Fibroblast of lung (primary cell): ENCODE measurements at places on chromosomes 5 and 9. TPM values are rescaled to one million over a fixed set of nuclear protein-coding genes. Genes with fewer than 3 reads are reported as not detected.

- no peaks in the 10 kb centered on the region for H3K27me3 ChIP-seq
- no peak overlapping the region for H3K4me3 ChIP-seq
- H3K27ac ChIP-seq, result no peak overlapping the region
- peak; percentile 28 for DNase-seq
These were observed 281.1 kb downstream of the FER start for GRCh38 chr5:109028608-109029299.

GRCh38 chr9:8955315-8955714 lies 1155.7 kb upstream of the DMAC1 start:
- no peak for DNase-seq
- H3K4me1 ChIP-seq, result no peaks in the 10 kb centered on the region
- H3K27me3 ChIP-seq, result no peaks in the 10 kb centered on the region

DNA sequence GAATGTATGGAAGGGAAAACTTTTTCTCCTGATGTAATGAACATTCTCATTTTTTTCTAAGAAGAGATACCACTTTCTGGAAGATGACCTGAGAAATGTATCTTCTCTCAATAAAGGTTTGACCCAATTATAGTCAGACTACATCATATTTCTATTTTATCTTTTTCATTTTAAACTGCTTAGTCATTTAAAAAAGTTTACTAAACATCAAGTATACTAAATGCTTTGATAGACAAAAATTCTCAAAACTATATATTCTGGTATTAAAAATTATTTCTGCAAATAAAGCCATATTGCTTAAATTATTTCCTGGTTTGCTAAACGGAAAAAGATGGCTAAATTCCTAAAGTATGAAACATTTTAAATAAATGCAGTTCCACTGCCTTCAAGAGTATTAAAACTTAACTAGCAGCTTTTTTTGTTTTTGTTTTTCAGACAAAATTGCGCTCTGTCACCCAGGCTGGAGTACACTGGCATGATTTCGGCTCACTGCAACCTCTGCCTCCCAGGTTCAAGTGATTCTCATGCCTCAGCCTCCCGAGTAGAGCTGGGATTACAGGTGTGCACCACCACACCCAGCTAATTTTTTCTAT lies 37.1 kb downstream of the FBXW11 start:
- H3K4me3 ChIP-seq, result no peak overlapping the region
- H3K36me3 ChIP-seq, result no peaks in the 10 kb centered on the region
- H3K27me3 ChIP-seq, result no peaks in the 10 kb centered on the region
- H3K4me1 ChIP-seq, result peaks cover 2% of the 10 kb centered on the region
- no peak overlapping the region for H3K27ac ChIP-seq

DNA sequence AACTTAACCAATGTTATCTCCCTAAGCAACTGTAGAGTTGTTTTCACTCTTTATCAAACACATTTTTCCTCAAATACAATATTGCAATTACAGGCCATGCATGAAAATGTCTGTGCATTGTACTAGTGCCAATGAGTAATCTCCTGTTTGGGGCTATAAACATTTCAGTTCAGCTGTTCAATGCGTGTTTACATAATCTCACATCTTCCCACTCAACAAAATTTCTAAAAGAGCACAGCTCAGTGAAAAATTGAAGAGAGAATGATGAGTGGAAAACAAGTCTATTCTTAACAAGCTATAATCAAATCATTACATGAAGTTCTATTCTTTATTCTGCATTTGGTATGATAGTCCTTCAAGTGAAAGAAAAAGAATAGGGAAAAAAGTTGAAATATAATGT lies 780.5 kb upstream of the CDH9 start:
- no peak for DNase-seq
- H3K27me3 ChIP-seq, result no peaks in the 10 kb centered on the region
- no peaks in the 10 kb centered on the region for H3K36me3 ChIP-seq
- no peaks in the 10 kb centered on the region for H3K4me1 ChIP-seq
- H3K4me3 ChIP-seq, result no peak overlapping the region

GRCh38 chr9:137972355-137972987 lies 94.9 kb downstream of the CACNA1B start:
- no peak overlapping the region for H3K4me3 ChIP-seq
- no peak overlapping the region for H3K27ac ChIP-seq
- no peaks in the 10 kb centered on the region for H3K36me3 ChIP-seq
- DNase-seq, result no peak
- no peaks in the 10 kb centered on the region for H3K27me3 ChIP-seq

- peak overlapping the region; percentile 81 for H3K27ac ChIP-seq
- peaks cover 3% of the 10 kb centered on the region for H3K36me3 ChIP-seq
- H3K27me3 ChIP-seq, result no peaks in the 10 kb centered on the region
- no peak overlapping the region for H3K4me3 ChIP-seq
- peak; percentile 56 for DNase-seq
- H3K4me1 ChIP-seq, result peaks cover 19% of the 10 kb centered on the region
These were observed 290.6 kb downstream of the AOPEP start for GRCh38 chr9:95017062-95017461.

DNA sequence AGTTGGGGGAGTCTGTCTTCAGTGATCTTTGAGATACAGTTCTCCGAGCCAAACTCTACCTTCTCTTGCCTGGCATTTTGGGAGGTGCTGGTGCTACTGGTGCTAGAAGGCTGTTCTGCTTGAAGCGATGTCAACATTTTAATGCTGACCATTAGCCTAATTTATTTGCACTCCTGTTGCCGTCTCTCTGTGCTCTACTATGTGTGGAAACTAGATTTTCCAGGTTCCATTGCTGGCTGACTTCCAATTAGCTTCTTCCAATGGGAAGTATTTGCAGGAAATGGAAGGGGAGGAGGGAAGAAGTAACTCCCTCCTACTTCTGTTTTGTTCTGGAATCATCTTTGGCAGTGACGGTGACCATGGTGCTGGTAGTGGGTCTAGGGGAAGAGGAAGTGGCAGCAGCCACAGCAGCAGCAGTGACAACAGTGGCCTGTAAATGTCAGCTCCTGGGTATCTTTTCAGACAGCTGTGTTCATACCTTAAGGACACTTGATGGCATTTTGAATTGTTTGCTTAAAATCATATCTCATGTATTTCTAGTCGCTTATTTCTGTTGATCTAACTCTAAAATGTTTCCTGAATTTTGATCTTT lies 7.9 kb downstream of the TXNDC8 start:
- DNase-seq, result no peak
- no peaks in the 10 kb centered on the region for H3K36me3 ChIP-seq
- H3K4me3 ChIP-seq, result no peak overlapping the region
- no peak overlapping the region for H3K27ac ChIP-seq
- no peaks in the 10 kb centered on the region for H3K4me1 ChIP-seq

GRCh38 chr5:88683506-88684135 lies 199.4 kb downstream of the MEF2C start:
- no peaks in the 10 kb centered on the region for H3K36me3 ChIP-seq
- no peak for DNase-seq
- H3K27ac ChIP-seq, result no peak overlapping the region
- H3K27me3 ChIP-seq, result peaks cover 85% of the 10 kb centered on the region

DNA sequence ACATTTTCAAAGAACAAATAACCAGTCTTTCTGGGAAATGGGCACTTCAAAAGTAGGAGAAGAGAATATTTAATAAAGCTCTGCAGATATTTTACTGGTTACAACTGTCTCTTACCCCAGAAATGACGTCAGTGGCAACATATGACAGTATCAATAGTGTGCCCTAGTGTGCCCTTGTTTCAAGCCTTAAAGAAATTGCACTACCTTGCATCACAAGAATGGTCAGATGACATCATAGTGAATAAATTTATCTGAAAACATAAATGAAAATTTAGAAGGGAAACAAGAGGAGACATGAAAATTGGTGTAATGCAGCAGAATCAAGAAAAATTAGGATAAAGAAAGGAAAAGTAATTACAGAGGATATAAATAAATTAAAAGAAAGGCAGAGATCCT lies 176.7 kb downstream of the GNAQ start:
- H3K4me3 ChIP-seq, result no peak overlapping the region
- no peak overlapping the region for H3K27ac ChIP-seq
- peaks cover 10% of the 10 kb centered on the region for H3K4me1 ChIP-seq
- H3K36me3 ChIP-seq, result no peaks in the 10 kb centered on the region

DNA sequence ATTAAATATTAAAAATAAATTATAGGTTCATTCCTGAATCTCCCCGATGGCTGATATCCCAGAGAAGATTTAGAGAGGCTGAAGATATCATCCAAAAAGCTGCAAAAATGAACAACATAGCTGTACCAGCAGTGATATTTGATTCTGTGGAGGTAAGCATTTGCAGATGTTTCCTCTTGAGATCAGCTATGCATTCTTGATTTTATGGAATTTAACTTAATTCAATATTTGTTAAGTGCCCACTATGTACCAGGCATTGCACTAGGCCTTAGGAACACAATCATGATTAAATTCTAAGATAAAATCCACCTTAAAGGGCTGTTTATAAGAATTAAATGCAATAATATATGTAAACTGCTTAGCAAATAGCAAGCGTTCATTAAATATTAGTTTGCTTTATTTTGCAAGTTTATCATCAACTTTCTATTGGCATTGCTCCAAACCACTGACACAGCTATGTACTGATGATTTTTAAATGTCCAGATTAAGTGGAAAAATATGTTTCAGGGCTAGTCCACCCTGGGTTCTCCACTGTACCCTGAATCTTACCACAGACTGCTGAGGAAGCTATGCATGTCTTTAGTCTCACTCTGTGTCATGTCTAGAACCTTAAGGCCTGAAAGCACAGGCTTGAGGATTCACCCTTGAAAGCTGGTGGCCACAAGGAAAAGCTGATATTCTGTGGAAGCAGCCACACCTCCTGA lies 33.2 kb downstream of the SLC22A4 start:
- no peaks in the 10 kb centered on the region for H3K4me1 ChIP-seq
- H3K27me3 ChIP-seq, result no peaks in the 10 kb centered on the region
- DNase-seq, result peak; percentile 32
- no peaks in the 10 kb centered on the region for H3K36me3 ChIP-seq
- no peak overlapping the region for H3K4me3 ChIP-seq

GRCh38 chr5:135497971-135498636 lies 37.7 kb downstream of the NEUROG1 start:
- H3K36me3 ChIP-seq, result no peaks in the 10 kb centered on the region
- H3K4me3 ChIP-seq, result no peak overlapping the region
- no peak for DNase-seq
- H3K4me1 ChIP-seq, result peaks cover 8% of the 10 kb centered on the region
- no peaks in the 10 kb centered on the region for H3K27me3 ChIP-seq

DNA sequence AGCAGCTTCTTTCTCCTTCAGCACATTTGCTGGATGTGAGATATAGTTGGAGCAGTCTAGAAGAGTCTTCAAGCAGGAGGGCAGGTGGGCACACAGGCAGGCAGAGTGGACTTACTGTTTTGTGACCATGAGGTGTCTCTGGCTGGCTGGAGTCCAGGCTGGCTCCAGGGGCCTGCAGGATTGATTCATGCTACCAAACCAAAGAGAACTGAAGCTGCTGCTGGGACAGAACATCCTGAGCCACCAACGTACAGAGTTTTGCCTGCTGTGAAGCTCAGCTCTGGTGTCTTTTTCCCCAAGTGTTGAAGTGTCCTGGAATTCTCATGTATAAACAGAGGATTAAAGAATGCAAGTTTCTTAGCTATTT lies 45.7 kb downstream of the CYSTM1 start:
- no peaks in the 10 kb centered on the region for H3K27me3 ChIP-seq
- H3K4me3 ChIP-seq, result no peak overlapping the region
- H3K36me3 ChIP-seq, result no peaks in the 10 kb centered on the region

DNA sequence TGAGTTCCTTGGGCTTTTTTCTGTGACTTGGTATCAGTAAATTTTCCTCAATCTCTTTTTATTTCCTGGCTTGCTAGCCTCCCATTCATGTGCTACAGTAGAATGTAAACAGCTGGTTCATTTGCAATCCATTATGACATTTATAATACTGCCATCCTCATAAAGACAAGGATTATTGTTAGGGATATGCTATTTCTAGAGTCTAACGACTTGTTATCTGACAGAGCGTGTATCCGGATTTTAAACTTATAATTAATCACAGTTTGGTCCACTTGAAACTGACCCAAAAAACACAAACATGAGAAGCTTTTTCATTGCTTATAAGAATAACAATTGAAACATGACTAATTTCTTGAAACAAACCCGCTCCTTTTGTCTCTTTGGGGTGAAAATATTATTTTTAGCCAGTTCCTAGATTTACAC lies 585.8 kb downstream of the TLE4 start:
- H3K4me3 ChIP-seq, result no peak overlapping the region
- H3K4me1 ChIP-seq, result peaks cover 2% of the 10 kb centered on the region
- no peaks in the 10 kb centered on the region for H3K27me3 ChIP-seq
- no peaks in the 10 kb centered on the region for H3K36me3 ChIP-seq

DNA sequence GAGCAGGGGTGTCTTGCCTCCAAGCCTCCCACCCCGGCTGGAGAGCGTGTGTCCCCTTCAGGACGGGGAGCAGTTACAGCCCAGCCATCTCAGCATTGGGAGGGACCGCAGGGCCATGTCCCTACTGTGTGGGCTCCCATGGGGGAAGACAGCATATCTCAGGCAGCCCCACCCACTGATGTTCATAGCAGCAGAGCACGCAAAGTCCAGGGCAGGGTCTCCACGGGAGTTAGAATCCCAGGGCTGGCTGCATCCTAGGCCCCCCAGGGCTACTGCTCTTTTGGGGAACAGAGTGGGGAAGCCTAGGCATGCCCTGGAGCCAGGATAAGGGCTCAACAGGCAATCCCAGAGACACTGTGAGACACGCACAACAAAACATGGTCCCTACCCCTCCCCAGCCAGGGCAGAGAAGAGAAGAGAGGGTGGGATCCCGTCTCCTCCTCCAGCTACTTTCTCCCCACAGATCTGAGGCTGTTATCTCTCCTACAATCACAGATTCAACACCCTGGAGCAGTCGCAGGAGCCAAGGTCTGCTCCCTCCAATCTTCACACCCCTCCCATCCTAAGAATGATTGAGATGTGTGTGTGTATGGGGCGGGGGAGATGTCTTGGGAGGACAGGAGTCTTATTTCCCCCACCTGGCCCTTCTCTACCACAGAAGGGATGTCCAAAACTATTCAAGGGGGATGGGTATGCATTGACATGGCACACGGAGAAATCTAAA lies 3.4 kb downstream of the CNTFR start:
- no peak for DNase-seq
- H3K4me3 ChIP-seq, result no peak overlapping the region
- peaks cover 58% of the 10 kb centered on the region for H3K27me3 ChIP-seq
- H3K27ac ChIP-seq, result no peak overlapping the region
- H3K36me3 ChIP-seq, result no peaks in the 10 kb centered on the region
- H3K4me1 ChIP-seq, result no peaks in the 10 kb centered on the region

DNA sequence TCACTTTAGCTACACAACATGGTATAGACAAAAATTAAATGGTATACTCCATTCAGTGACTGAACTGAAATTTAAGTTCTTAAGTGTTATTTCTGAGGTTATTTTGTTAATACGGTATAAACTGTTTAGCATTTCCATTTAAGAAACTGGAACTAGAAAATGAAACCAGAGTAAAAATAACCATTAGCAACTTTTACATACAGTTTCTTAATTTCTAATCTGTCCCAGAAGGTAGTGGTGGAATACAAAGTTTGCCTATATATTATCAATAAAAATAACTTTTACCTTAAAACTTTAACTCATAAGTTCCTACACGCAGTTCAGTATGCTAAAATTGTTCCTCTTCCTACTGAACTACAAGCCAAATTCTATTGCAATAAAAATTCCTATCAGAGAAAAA lies 10.3 kb downstream of the GOLPH3 start:
- H3K27ac ChIP-seq, result no peak overlapping the region
- H3K4me1 ChIP-seq, result no peaks in the 10 kb centered on the region
- no peak for DNase-seq
- H3K4me3 ChIP-seq, result no peak overlapping the region

GRCh38 chr9:33254211-33254610 lies 10.3 kb downstream of the BAG1 start:
- no peaks in the 10 kb centered on the region for H3K4me1 ChIP-seq
- peaks cover 20% of the 10 kb centered on the region for H3K36me3 ChIP-seq
- H3K27ac ChIP-seq, result no peak overlapping the region
- DNase-seq, result no peak
- H3K4me3 ChIP-seq, result no peak overlapping the region

Gene ASPN
- 10.4 and 10.5 TPM in 2 replicates for total RNA-seq

Gene CDKN2A
- 10.8 and 19.2 TPM in 2 replicates for total RNA-seq

Gene TSSK1B
- under 0.01 and 0.50 TPM in 2 replicates for total RNA-seq

Gene FOXD1
- total RNA-seq, result 0.77 and 1.5 TPM in 2 replicates

Gene MCC
- total RNA-seq, result 24.7 and 41.3 TPM in 2 replicates

Gene INSL6
- total RNA-seq, result not detected in 2 replicates
